Keratinocyte (primary cell): ENCODE measurements at places on chromosomes 4 and X.

GRCh38 chr4:26736621-26737020 is 124.0 kb upstream of the STIM2 start:
- DNase-seq, result no peak

- DNase-seq, result no peak
These were observed 25.5 kb upstream of the FAM120C start for GRCh38 chrX:54208531-54208930.

DNA sequence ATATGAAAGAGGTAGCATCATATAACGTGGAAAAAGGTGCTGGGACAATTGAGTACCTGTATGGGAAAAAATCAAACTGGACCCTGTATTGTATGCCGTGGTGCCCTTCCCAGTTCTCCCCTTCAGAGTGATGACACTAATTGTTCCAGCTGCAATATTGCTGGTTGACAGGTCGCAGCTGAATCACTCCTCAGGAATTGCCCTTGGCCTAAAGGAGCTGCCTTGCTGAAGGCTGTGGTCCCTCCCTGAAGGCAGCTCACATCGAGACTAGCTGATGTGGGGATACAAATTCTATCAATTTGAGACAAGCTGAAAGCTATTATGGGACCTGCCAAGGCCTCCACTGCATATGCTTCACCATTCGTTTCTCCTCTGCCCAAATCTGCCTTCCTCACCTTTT is 39.3 kb upstream of the CXCL8 start:
- DNase-seq, result no peak

- DNase-seq, result no peak
These were observed 2.5 kb downstream of the TENM3 start for GRCh38 chr4:182245541-182246215.

DNA sequence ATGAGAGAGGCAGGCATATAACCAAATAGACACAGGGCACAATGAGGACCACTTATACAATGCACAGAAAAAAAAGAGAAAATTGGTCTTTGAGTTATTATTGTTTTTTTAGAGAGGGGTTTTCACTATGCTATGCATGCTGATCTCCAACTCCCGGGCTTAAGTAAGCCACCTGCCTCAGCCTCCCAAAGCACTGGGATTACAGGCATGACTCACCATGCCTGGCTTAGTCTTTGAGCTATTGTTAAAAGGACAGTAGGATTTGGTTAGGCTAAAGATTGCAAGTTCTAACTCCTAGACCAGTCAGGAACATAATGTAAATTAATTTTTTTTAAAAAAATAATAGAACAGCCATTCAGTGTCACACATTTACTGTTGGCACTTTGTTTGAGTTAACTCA is 340.1 kb downstream of the GPAT3 start:
- no peak for DNase-seq
